ENCODE measurements at places on chromosomes 7 and 10.

DNA sequence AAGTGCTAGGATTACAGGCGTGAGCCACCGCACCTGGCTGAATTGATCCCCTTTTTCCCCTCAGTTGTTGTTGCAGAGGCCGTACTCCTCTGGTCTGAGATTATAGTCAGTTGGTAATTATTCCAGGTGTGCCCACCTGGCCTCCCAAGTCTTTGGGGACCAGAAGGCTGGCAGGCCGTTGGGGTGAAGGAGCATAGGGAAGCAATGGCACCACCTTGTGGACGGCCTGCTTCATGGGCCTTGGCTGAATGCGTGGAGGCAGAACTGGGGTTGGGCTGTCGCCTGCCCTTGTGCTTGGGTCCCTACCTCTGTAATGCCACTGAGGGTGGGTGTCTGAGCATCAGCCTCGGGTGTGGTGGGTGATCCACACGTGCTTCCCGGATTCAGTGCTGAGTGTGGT lies 125.7 kb downstream of the RGS10 start:
- peak; percentile 74 for DNase-seq

DNA sequence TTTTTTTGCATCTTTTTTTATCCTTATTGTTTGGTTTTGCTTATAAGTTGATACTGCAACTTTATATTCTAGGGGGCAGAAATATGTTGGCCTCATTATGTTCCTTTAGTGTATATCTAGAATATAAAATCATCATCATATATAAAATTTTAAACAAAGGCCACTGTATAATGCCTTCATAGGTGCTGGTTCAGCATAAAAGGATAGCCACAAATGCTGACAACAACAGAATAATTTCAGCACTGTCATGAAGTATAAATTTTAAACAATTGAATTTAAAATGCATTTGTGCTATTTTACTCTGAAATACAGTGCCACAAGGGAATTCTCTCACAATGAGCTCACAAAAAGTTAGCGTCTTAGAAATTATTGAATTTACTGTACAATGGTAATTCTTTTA lies 285.9 kb downstream of the ATRNL1 start:
- no peak for DNase-seq

- DNase-seq, result no peak
These were observed 292.5 kb upstream of the SEMA3C start for GRCh38 chr7:81211204-81211933.

DNA sequence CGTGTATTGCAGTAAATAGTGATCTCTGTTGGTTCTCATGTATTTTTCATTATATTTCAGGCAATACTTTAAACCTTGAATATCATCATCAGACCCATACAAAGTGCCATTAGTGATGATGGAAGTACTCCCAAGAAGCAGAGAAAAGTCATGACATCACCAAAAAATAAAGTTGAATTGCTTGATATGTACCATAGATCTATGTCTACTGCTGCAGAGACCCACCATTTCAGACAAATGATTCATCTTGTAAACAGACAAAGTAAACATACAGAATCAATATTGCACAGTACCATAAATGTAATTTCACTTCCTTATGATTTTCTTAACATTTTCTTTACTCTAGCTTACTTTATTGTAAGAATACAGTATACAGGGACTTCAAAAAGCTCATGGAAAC lies 347.8 kb downstream of the IPMK start:
- no peak for DNase-seq

DNA sequence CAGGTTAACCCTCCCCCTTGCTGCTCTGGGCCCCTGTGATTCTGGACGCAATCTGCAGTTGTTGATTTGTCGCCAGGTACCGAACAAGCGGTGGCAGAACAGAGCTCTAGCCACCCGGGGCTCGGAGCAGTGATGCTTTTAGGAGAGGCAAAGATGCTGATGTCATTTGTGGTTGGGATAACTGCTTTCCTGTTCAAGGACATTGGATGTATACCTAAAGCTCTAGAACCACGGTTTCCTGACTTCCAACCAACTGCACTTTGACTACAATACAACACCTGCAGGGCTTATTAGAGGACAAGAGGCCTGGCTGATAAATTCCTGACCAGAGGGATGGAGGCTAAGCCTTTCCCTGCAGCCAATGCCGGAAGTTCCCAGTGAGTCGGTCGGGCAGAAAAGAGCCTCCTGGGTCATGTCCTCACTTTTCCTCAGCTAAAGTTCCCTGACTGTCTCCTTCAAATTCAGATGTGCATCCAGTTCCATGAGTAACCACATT lies 6.5 kb upstream of the RBM20 start:
- DNase-seq, result no peak

GRCh38 chr10:29563420-29564035 lies 71.2 kb downstream of the SVIL start:
- DNase-seq, result no peak

GRCh38 chr10:22505911-22506685 lies 160.8 kb downstream of the SPAG6 start:
- DNase-seq, result peak; percentile 31

DNA sequence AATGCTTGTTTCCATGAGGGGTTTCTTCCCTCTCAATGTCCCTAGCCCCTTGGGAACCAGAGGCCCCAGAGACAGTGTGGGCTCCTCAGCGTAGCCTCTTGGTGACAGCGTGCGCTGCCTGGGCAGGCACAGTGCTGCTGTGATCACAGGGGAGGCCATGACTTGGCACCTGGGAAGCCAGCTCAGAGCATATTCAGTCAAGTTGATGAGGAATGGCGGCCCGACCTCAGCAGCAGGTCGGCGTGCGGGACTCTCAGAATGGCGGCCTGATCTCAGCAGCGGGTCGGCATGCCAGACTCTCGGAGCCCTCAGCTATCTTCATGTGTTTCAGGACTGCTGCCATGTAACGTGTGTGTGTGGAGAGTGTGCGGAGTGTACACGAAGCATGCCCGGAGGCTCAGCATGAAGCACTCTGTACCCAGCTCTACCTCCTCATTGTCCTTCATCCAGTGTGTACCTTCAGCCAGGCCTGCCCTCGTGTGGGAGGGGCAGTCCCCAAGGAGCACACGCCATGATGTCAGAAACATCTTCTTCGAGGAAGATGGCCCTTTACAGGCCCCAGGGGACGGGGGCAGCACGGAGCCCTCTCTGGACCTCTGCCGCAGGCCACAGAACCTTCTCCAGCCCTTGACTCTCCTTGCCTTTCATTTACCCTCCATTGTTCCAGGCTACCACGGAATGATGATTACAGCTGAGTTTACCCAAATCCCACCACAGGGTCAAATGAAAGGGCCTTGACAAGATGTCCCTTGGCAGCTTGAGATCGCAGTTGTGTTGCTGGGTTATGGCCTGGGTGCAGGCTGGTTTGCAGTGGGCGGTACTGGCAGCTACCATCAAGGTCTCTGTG lies 130.4 kb downstream of the SMURF1 start:
- no peak for DNase-seq

All from activated T-cell treated with anti-CD3 and anti-CD28 coated beads, Interleukin-2, amount 50 U/mL, for 1 hour (primary cell).